Activated T-helper 1 cell treated with Interleukin-2 at 50 U/mL for 16 hours (primary cell): ENCODE measurements at places on chromosomes 4 and X.

- no peak for DNase-seq
Measured at GRCh38 chr4:186789651-186790050, 66.0 kb upstream of the FAT1 start.

GRCh38 chr4:156659570-156659969, 312.0 kb downstream of the PDGFC start:
- no peak for DNase-seq

GRCh38 chrX:150200820-150201287, 162.3 kb upstream of the MAMLD1 start:
- peak; percentile 5 for DNase-seq

GRCh38 chrX:93319609-93320008, 353.8 kb downstream of the NAP1L3 start:
- DNase-seq = no peak

DNA sequence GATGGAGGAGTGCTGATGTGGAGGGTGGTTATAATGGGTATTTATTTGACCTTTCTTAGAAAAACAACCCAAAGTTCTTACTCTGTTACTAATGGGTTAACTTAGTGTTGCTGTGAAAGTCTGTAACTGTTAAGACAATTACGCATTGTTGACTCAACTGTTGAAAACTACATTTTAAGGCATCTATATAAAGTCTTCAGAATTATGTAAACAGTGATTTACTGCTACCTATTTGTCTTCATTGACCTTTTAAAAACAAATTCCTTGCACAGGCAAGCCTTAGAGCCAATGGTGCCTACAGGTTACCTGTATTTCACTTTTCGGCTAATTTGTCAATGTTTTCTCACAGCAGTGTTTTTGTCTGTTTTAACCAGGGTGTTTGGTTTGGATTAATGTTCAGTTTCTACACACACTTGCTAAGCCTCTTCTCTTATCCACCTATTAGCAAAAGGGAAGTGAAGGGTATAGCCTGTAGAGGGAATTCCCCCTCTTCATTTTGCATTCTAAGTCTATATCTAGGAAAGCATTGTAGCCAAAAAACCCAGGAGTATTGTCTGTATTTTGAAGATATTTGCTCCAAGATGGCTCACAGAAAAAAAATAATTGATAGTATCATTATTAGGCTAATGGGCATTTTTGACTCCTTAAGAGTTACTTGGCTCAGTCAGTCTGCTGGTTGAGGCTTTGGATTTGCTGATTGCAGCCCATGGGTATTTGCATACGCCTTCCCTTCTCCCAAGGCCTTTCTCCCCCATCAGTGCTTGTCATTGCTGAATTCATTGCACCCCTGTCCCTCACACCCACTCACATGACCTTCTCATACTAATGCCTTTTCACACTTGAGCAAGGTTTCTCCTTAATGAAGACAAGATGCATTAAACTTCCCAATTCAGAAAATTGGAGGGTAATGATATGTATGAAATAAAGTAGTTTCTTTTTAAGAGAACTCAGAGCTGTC, 30.5 kb downstream of the AFF1 start:
- no peak for DNase-seq

DNA sequence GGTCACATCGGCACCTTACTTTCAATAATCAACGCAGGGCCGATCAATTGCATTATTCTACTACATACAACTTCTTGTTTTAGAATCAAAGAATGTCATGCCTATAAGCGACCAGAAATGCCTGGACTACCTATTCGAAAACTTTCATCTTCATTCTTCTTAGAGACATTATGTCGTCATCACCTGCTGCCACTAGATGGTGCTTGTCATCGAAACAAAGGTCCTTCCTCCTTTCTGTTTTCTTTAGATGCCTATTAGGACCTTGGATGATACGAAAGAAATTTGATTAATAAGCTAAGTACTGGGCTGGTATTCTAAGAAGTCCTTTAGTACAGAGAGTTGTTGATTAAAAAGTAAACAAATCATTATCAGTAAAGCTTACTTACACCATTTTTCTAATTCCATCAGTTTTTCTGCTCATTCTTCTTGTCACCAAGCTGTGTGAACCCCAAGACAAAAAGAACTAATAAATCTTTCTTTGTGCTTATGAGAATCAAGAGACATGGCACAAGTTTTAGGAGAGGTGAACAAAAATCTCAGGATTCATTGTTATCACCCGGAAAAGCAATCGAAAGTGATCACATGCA, 154.5 kb upstream of the SLC4A4 start:
- no peak for DNase-seq

- DNase-seq = no peak
Measured at GRCh38 chr4:124797223-124797622, 84.7 kb upstream of the ANKRD50 start.

- DNase-seq = no peak
Measured at GRCh38 chrX:109812236-109812635, 79.2 kb upstream of the ACSL4 start.

- no peak for DNase-seq
Measured at GRCh38 chr4:102355748-102356147, 10.5 kb upstream of the SLC39A8 start.

GRCh38 chrX:13581554-13581953, 12.2 kb downstream of the EGFL6 start:
- DNase-seq = no peak

DNA sequence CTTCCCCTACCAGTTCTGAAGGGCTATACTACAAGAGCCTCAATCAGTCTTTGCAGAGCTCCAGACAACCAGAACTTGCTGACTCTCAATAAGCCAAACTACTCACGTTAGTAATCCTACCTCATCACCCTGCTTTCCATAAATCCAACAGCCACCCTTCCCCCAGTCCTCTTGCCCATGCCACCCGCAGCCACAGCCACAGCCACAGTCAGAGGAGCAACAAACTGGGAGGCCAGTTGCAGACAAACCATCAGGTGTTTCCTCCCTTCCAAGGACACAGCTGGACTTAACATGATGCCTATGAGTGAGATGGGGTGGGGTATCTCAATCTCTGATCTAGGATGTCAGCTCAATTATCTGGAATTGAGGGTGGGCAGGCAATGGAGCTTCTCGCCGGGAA, 1.0 kb downstream of the GABRA3 start:
- DNase-seq = no peak

DNA sequence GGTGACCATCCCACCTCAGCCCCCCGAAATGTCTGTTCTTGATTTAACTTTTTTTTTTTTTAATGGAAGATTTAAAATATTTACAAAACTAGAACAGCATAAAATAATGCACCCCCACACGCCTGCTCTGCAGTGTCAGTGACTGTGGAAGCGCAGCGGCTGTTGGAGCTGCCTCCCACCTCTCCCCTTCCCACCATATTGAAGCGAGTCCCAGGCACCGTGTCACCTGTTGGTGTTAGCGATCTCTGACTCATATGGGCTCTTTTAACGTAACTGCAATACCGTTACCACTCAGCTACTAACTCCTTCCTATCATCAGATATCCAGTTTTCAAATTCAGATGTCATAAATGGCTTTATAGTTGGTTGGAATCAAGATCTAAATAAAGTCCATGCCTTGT, 17.1 kb upstream of the TADA2B start:
- DNase-seq = no peak

- DNase-seq = no peak
Measured at GRCh38 chrX:26664919-26665318, 448.9 kb downstream of the MAGEB5 start.

- no peak for DNase-seq
Measured at GRCh38 chr4:142683503-142683902, 162.6 kb downstream of the INPP4B start.

DNA sequence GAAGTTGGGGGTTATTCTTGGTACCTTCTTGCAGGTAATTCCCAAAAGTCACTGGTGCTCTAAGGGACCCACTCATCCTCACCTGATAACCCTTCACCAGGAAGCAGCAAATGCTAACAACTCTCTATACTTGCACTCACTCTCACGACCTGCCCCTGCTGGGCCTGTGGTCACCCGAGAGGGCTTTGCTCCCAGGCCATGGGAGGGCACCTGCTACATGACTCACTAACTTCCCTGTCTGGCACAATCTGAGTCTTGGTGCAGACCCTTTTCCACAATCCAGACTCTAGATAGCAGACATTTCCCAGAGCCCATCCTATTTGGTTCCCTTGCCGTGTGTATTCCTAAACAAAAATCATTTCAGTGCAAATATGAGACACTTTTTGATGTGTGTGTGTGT, 403.8 kb upstream of the FAT1 start:
- no peak for DNase-seq

DNA sequence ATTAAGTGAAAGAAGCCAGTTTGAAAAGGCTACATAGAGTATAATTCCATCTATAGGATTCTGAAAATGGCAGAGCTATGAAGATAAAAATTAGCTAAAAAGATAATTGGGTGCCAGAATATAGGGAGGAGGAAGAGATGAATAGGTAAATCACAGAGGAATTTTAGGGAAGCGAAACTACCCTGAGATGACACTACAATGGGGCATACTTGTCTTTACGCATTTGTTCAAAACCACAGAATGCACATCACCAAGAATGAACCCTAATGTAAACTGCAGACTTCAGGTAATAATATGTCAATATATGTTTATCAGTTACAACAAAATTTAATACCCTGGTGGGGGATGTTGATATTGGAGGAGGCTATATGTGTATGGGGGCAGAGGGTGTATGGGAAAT, 1342.9 kb downstream of the ADGRL3 start:
- no peak for DNase-seq

- DNase-seq = no peak
Measured at GRCh38 chr4:99815597-99816011, 1.0 kb upstream of the DAPP1 start.

- no peak for DNase-seq
Measured at GRCh38 chr4:76197971-76198410, 15.6 kb downstream of the SCARB2 start.

DNA sequence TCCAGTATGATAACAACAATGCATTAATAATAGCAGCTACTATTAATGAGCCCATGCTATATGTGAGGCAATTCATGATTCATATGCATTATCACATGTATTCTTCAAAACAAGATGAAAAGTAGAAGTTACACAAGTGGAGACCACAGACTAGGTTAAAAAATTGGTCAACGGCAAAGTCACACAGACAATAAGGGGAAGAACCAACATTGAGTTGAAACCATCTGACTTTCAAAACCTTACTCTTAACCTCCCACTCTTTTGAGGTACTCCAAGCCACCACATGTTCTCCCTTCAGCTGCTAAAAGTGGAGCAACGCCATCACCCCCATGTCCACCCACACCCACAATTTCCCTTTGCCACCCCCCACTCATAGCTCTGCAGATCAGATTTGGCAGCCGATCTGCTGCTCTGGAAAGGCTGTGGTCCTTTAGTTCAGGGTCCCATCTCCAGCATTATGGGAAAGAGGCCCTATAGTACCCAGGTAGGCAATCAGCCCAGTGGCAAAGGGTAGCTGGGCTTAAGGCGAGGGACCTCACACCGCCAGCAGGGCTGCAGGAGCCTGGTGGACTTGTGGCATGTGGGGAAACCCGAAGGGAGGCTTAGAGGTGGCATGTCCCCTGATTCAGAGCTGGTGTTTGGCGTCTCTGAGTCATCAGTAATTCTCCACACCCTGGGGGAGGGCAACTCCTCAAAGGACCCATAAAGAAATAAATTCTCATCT, 33.5 kb upstream of the CYBB start:
- DNase-seq = no peak

DNA sequence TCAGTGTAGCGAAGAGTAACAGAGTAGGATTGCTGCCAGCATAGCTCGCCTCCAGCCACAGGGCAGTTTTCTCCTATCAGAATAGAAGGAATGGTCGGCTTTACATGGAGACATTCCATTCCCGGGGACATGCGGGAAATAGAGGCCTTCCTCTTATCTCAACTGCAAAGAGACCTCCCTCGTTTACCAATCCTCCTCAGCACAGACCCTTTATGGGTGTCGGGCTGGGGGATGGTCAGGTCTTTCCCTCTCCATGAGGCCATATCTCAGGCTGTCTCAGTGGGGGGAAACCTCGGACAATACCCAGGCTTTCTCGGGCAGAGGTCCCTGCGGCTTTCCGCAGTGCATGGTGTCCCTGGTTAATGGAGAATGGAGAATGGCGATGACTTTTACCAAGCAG, 285.0 kb downstream of the ASMT start:
- no peak for DNase-seq
